GM12892 (cell line): ENCODE measurements at places on chromosomes 4 and X.

DNA sequence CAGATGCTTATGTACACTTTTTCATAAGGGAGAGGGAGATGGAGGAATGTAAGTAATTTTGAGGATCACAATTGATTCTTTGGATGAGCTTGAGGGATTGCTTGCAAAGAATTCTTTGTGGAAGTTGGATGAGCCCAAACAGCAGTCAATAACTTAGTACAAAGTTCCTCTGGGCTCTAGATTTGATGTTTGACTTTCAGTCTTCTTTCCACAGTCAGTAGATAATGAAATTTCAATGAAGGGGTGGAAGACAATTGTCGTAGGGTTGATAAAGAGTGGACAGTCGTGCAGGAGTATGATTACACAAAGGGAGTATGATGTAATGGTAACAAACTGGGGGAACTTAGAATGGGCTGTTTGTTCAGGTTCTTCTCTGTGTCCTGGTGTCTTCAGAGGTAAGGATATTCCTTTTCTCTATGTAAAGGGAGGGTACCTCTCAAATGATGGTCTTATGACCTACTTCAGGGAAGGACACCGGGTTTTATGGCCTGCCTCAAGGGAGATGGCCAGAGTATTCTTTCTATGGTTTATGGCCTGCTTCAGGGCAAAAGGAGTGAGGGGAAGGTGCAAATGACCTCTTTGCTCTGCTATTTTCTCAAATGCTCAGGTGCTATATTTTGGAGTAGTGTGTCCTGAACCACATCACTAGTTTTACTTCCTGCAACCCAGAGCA is 1.7 kb upstream of the ABRAXAS1 start:
- no peak for DNase-seq

GRCh38 chrX:136395271-136395670 is 92.5 kb upstream of the BRS3 start:
- DNase-seq, result no peak

DNA sequence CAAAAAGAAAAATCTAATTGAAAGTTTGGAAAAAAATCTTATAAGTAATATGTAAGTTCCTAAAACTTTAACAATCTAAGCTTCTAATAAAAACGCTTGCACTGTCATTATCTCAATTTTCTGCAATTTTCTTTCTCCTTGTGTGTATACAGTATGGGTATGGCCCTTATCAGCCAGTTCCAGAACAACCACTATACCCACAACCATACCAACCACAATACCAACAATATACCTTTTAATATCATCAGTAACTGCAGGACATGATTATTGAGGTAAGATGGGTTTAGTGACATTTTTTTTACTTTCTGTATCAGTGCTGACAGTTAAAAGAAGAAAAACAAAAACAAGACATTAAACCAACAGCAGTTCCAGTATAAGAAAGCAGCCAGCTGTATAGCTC is 4.9 kb downstream of the STATH start:
- no peak for DNase-seq

DNA sequence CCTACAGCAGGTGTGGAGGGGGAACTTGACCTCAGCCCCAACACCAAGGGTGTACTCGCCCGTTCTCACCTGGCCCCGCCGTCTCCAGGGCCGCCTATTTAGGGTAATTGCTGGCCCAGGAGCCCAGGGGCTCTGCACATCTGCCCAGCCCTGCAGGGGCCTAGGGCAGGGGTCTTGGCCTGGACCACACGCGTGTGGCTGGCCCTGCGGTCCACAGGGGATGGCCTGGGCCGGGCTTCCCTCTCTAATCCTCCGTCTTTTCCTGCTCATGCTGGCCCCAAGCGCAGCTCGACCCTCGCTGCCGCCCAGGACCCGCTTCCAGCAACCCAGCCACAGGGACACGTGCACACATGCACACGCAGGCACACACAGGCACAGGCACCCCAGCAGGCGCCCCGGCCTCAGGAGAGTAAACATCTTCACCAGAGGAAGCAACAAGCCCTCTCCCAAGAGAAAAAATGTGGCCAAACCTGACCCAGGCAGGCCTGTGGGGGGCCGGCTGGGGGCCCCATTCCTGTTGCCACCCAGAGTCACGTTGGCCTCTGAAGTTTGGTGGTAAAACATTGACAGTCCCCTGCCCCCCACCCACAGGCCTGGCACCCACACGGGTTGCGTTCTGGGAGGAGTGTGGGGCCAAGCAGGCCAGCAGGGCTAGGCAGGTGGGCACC is 24.6 kb upstream of the FGFR3 start:
- no peak for DNase-seq

DNA sequence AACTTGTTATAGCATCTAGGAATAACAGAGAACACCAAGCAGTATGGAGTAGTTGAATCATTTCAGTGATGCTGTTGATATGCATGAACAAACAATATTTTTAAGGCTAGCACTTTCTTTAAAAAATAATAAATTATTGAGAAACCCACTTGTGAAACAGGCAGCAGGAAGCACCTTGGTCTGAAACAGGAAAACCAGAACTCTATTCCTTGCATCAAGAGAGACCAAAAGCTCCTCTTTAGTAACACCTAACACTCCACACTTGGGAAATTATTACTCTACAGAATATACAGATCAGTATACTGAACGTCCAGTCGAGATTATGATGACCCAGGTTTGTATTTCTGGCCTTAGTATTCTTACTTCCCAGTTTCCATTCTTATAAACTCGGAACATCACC is 129.0 kb downstream of the ARAP2 start:
- no peak for DNase-seq

- peak; percentile 0 for DNase-seq
Observed at GRCh38 chrX:58025979-58026378, 115.7 kb upstream of the ZXDA start.

- no peak for DNase-seq
Observed at GRCh38 chrX:120839491-120839890, 36.2 kb downstream of the CT47B1 start.

DNA sequence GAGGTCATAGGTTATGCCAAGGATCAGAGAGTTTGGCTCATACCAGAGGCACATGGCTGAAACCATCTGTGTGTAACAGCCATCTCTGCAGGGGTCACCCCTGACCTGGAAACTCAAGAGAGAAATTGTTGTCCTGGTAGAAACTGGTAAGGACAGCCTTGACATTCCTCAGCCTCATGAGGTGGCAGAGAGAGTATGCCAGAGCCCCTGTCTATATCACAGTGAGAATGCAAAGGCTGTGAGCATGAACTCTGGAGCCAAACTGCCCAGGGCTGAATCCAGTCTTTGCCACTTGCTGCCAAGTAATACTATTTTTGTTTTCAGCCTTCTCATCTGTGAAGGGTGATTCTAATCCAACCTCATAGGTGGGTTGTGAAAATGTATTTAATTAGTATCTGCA is 37.1 kb upstream of the CCDC149 start:
- DNase-seq, result no peak

DNA sequence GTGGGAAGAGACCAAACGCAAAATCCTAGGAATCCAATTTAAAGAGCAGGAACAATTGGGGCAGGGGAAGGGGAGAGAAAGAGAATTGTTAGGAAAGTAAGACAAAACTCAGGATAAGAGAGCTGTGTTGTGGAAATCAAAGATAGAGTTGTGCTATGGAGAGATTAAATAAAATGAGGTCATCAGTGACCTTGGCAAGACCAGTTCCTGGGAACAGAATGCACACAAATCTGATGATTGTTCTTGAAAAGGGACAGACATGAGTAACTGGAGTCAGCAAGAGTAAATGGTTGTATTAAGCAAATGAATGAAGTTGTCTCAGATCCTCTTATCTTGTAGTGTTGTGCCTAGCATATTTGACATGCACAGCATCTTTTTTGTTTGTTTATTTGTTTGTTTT is 267.4 kb downstream of the IL1RAPL1 start:
- DNase-seq, result no peak

DNA sequence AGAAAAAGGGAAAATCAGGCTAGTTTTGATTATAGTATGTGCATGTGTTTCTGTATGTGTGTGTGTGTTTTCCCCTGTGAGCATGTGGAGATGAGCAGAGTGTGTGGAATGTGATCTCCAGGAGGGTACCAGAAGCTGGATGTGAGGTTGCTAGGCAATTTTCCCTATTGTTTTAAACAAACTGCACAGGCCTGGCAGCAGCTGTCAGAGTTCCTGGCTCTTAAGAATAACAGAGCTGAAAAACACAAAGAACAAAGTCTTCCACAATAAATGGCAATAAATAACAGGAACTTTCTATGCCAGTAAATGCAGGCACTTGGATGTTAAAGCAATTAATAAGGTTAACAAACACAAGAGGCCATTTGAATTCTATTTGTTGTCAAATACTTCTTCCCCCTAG is 344.6 kb upstream of the CTSO start:
- DNase-seq, result no peak
